Stimulated activated CD8-positive, alpha-beta memory T cell treated with anti-CD3 and anti-CD28 coated beads, Interleukin-4, amount 100 ng/mL, for 1 hour (primary cell): ENCODE measurements at places on chromosomes 11 and 22.

DNA sequence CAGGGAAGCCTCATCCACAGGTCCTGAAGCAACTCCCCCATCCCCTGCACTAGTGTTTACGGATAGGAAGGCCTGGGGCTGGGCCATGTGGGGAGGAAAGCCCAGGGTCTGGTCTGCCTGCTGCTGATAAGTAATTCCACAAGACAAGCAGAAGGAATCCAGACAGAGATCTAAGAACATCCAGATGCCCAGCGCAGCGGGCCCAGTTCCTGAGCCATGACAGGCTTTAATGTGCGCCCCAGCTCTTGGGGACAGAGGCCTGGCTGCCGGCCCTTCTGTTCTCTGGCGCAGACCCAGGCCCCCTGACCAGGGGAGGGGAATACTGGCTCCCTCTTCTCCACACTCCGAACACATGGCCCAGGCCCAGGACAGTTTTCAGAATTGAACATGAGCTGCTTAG is 28.8 kb upstream of the ETS1 start:
- DNase-seq, result no peak

- DNase-seq, result no peak
These were observed 1.4 kb downstream of the TBX1 start for GRCh38 chr22:19761725-19762567.

- no peak for DNase-seq
These were observed 26.3 kb upstream of the ALDH3B2 start for GRCh38 chr11:67700548-67701262.

DNA sequence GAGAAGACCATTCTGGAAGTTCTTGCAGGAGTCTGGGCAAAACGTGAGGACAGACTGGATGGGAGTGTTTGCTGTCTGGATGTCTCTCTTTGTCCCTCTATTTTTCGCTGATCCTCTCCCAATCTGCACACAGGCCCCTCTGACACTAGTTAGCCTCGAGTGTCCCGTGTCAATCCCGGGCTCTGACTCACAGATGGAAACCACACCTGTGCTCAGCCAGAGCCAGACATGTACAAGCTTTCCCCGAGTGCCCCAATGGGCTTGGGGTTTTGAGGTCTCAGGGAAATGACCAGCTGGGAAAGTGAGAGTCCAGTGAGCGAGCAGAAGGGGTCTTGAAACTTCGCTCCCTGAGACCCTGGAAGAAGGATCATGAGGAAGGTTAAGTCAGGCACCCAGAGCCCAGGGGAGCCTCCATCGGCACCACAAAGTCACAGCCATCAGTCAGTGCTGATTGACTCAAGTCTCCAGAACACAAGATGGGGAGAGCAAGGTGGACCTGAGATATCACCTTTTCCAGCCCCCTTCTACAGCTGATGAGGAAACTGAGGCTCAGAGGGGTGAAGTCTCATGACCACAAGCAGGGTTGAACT is 13.9 kb downstream of the APOL2 start:
- DNase-seq, result no peak

GRCh38 chr22:47739291-47740015 is 977.0 kb downstream of the TBC1D22A start:
- no peak for DNase-seq

DNA sequence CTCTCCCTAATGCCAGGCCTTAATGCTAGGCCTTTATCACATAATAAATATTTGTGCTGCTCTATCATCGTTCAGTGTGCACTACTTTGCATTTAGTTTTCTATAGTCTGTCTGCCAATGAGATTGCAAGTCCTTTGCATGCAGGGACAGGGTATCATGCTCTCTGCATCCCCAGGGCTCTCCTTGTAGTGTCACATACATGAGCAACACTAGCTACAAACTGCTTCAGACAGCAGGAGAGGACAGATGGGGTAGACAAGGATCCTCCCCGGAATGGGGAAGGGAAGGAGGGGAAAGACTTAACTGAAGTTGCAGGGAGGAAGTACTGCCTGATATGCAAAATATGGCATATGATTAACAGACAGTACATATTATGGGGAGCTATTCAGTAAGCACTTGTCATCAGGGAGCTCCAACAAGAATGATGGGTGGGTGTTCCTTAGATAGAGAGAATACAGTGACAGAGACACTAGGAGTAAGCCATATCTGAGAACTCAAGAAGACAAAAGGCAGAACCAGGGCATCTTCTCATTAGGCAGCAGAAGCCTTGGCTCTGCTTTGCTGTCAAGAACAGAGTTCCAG is 42.8 kb downstream of the ZNF202 start:
- no peak for DNase-seq

DNA sequence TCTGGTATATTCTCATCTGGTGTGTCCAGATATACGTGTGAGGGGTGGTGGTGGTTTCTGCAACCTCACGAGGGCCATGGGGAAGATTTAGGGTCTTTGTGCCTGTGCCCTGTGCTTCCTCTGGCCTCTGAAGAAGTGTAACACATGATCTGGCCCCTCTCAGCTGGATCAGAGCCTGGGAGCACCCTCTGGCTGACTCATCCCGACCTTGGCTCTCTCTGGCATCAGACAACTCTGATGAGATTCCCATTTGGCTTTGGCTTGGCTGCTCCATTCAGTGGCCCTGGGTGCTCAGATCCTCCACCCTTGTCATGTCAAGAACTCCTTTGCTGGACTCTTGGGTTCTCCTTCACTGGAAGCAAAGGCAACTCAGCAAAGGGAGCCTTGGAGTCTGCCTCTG is 45.2 kb downstream of the RASSF10 start:
- no peak for DNase-seq

GRCh38 chr11:124812876-124813275 is 12.7 kb upstream of the MSANTD2 start:
- DNase-seq, result no peak

- no peak for DNase-seq
These were observed 921 bp downstream of the C1QTNF5 start for GRCh38 chr11:119339589-119340334.

DNA sequence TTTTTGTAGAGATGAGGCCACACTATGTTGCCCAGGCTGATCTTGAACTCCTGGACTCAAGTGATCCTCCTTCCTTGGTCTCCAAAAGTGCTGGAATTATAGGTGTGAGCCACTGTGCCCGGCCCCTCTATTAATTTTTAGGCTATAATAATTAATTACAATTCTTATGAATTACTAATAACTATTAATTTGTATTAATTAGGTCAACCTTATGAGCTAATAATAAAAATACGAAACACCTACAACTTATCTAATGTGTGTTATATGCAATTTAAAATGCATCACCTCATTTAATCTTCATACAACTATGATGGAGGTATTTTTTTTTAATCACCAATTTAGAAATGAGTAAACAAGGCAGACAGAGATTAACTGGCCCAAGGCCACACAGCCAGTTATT is 26.2 kb downstream of the LRP4 start:
- DNase-seq, result no peak

DNA sequence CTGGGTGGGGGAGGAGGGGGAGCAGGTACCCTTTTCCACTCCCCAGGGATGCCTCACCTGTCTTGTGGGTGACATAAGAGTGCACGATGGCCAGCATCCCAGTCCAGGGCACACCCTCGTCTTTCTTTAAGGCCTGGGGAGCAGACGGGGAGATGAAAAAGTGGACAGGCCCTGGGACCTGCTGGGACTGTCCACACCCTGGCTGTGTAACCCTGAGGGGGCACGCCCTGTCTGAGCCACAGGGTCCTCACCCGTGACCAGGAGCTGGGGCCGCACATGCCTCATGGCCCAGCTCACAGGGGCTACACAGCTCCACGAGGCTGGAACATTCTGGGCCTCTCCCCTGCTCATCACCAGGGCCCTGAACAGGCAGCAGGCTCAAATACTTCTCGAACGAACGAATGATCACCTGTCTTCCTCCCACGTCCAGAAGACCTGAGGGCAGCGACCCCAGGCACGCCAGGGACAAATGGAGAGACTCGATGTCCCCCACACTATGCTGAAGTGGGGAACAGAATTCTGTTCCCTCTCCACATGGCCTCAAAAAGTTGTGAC is 123.9 kb downstream of the PHF21B start:
- no peak for DNase-seq

GRCh38 chr11:10455637-10456487 is 798 bp downstream of the AMPD3 start:
- DNase-seq, result peak; percentile 47

GRCh38 chr11:128291835-128292234 is 295.5 kb downstream of the ETS1 start:
- DNase-seq, result no peak
